EL (cell line): ENCODE measurements at places on chromosomes 11 and 22.

DNA sequence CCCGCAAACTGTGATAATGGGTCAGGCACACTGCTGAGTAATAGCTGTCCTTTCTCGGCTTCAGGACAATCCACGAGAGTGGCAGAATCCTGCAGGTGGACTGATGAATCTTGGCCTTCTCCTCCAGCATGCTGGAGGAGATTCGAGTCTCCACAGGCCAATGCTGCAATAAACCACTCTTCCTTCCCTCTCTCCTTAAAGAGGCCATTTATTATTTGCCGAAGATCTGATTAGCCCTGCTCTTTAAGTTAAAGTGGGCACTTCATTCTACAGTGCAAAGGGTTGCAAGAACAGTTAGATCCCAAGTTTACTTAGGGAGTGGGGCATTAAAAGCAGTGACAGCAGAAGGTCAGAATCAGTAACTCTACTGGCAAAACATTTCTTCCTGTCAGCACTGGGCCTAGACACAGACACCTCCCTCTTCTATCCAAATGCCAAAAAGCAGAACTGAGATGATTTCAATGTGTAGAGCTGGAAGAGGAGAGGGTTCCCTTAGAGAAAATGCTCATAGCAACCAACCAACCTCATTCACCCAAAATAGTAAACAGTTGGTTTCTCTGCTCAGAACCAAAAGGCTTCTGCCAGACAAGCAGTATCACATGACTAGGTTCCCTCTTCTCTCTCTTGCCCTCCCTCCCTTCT is 121.7 kb downstream of the SGSM3 start:
- no peak for DNase-seq

- DNase-seq, result no peak
Measured at GRCh38 chr11:110455718-110456117, 26.0 kb downstream of the FDX1 start.

DNA sequence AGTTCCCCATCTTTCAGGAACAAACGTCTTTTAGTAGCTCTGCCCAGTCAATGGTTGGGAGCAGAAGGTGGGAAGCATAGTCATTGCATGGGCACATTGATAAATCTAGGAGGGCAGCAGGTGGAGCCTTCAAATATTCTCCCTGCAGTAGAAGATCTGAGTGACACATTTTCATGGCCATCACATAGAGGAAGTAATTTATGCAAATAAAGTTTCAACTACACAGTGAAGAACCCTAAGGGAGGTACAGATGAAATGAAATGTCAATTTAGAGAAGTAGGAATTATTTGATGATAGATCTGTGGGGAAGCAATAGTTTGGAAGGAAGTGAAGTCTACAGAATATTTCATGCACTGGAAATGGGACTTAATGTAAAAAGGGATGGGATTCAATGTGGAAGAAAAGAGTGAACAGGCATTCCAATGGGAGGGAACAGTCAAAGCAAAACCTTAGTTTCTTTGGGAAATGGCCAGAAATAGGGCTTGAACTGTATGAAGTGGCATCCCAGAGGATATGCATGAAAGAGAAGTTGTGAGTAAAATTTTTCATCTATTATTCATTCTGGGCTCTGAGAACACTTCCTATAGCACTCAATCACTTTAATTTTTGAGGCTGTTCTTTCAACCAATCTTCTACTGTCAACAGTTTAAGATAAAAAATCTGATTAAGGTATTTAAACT is 256.2 kb upstream of the LUZP2 start:
- DNase-seq, result peak; percentile 25

DNA sequence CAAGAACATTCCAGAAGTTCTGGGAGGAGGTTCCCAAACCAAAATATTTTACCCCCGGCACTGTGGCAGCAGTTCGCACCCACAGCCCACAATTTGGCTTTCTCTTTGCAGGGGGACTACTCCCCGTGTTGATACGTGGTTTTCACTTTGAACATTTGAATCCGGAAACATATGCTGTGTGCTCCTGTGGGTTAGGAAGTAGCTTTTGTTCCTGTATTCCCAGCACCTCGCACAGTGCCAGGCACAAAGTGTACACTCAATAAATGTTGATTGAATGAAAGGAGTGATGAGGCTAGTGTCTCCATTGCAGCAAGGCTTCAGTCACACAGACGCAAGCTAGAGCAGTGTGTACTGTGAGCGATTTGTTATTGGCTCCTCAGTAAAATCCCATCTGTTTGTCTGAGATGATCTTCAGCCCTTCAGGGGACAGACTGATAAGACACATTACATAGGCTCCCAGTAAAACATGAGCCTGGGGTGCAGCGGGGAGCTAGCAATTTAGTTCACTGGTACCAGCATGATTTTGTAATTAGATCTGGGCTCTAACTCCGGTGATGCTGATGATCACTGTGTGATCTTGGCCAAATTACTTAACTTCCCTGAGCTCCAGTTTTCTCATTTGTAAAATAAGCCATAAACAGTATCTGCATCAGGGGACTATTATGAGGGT is 2.2 kb downstream of the LAYN start:
- no peak for DNase-seq

DNA sequence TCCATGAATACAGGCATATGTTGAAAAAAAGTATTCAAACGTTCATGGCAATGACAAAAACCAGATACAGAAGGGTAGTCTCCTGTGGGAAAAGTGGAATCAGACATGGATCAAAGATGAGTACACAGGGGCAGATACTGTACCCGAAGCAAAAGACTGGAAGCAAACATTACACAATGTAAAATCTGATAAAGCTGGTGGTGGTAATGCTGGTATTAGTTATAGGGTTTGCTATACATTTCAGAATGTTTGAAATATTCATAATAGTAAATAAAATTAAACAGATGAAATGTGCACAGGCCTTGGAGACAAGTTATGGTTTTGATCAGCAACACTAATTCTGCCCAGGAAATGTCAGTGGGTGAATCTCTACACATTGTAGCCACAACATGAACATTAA is 607.6 kb downstream of the SOX6 start:
- DNase-seq, result no peak

GRCh38 chr22:29956680-29957079 is 73.7 kb downstream of the MTMR3 start:
- no peak for DNase-seq

DNA sequence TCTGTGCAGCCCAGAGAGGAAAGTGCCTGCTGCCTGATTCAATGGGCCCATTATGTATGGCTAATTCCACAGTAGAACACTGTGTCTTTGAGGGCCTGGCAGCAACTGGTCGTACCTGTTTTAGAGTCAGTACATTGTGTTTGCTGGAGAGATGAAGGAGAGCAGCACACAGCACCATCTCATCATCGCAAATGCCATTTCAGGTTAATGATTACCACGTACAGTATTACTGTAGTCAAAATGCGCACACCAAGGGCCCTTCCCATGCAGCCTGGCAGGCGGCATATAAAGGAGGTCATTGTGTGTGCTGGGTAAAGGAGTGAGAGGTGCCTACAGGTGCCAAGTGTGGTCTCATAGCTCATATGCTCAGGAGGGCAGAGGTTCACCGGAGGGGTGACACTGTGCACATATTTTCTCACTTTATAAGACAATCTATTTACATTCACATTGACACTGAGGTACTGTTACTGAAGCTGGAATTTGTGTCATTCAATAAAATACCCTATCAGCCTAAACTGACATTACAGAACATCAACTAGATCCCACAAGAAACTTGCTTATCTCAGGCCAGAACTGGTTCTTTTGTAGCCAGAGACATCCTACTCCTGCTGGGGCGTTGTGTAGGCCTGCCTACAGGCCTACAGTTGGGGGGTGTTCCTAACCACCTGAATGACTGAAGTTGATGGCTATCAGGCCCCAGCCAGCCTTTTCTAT is 90.4 kb downstream of the APIP start:
- DNase-seq, result no peak
